ENCODE measurements at places on chromosomes 3 and 15.

DNA sequence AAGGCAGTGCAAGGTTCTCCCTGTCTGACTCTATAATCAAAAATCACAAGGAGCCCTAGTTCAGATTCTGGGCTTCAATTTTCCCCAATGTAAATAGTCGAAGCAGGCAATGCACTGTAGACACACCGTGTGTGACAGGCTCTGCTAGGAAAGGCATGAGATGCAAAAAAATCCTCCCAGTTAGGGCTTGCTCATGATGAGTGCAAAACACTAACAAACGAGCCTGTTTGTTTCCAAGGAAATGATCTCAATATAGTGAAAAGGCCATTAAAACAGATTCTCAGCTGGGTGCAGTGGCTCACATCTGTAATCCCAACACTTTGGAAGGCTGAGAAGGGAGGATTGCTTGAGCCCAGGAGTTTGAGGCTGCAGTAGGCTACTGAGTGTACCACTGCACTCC, 55.7 kb downstream of the UMPS start:
- ATAC-seq = peak; percentile 20

GRCh38 chr3:171566803-171567422, 106.7 kb upstream of the TNIK start:
- no peak for ATAC-seq

DNA sequence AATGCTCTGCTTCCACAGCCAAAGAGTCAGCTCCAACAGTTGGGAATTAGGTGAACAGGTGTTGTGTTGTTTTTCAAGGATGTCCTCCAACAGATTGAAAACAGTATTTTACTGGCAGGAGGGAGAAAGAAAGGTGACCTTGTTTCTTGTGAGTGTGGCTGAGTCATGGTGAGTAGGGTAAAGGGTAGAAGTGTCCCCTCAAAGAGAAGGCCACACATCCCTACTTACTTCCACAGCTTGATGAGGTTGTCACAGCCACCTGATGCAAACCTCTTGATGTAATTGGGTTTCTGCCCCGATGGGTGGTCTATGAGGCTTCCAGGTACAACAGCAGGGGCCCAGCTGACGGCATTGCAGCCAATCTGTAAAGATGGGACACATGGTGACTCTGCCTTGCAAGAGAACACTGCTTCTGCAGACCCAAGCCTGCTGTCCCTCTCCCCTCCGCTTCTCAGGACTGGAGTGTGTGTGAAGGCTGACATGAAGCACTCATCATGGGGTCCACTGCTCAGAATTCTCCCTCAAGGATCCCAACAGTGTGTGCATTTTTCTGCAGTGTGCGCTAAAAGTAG, 12.7 kb upstream of the GHRL start:
- ATAC-seq = no peak

GRCh38 chr3:188383748-188384147, 229.8 kb downstream of the LPP start:
- ATAC-seq = no peak

DNA sequence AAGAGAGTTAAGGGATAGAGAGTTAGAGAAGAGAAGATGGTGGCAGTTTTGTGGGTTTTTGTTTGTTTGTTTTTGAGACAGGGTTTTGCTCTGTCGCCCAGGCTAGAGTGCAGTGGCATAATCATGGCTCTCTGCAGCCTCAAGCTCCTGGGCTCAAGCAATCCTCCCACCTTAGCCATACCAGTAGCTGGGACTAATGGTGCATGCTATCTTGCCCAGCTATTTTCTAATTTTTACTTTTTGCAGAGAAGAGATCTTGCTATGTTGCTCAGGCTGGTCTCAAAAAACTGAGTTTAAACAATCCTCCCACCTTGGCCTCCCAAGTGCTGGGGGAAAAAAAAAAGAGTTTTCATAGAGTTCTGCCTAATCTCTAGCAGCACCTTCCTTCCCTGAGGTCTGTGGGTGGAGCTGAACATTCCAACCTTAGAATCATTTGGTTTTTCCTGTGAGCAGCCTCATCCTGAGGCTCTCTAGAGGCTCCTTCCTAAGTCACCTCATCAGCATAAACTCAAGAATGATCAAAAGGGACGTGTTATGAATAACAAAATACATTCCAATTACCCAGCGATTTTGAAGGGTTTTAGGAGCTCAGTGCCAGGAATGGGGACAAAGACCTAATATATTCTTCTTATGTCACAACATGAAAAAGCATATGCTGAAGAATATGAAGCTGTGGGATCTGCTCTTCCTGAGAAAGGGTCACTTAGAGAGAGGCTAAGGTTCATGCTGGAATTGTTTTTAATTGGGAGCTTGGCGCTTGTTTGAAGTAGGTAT, 180.6 kb downstream of the LSAMP start:
- ATAC-seq = no peak

- ATAC-seq = no peak
These were observed 314.6 kb downstream of the EPHB1 start for GRCh38 chr3:135109681-135110080.

GRCh38 chr15:39145854-39146625, 434.8 kb upstream of the THBS1 start:
- no peak for ATAC-seq

- ATAC-seq = no peak
These were observed 25.8 kb downstream of the RAF1 start for GRCh38 chr3:12638105-12638504.

- ATAC-seq = peak; percentile 55
These were observed 94.5 kb upstream of the ADAMTSL3 start for GRCh38 chr15:83559310-83559966.

DNA sequence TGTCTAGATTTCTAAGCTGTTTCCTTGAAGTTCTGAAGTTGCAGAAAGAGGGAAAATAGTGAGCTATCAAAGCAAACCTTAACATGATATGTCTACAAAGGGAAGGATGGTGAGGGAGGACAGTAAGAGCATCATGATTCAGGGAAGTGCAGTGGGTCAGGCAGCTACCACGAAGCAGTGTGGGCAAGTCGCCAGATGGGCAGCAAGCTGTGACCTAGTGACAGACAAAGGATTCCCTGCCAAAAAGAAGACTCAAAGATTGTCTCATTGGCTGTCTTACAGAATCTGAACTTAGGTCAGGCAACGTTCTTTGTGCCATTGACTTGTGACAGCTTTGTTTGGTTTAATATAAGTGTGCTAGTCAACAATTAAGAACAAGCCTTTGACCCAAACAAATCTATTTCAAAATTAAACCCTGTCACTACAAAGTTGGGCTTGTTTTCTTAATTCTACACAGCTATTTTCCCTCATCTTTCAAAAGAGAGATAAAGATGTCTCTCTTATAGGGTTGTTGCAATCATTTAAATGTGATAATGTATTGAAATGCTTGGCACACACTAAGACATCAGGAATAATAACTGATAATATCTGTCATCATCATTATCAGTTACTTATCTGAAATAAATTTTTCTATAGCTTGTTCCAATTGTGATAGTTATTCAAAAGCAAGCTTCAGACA, 153.3 kb downstream of the ECT2 start:
- ATAC-seq = no peak

- no peak for ATAC-seq
These were observed 30.0 kb downstream of the CFAP100 start for GRCh38 chr3:126424751-126425150.

- no peak for ATAC-seq
These were observed 567.2 kb upstream of the TBL1XR1 start for GRCh38 chr3:177764377-177764912.

DNA sequence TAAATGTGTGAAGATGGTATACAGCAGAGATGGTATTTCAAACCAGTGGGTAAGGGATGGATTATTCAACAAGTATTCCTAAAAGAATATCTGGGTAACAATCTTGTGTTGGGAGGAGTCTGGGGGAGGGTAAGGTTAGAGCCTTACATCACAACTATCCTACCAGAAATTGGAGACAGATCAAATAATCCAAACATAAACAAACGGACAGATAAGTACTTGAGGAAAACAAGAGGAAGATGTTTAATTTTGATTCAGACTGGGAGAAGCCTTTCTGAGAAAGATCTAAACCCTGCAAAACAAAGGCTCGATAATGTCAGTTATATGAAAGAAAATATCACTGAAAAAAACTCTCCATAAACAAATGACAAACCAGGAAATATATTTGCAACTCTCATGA, 77.9 kb downstream of the SLC9A9 start:
- no peak for ATAC-seq

GRCh38 chr3:9040996-9041395, 77.7 kb upstream of the RAD18 start:
- no peak for ATAC-seq

DNA sequence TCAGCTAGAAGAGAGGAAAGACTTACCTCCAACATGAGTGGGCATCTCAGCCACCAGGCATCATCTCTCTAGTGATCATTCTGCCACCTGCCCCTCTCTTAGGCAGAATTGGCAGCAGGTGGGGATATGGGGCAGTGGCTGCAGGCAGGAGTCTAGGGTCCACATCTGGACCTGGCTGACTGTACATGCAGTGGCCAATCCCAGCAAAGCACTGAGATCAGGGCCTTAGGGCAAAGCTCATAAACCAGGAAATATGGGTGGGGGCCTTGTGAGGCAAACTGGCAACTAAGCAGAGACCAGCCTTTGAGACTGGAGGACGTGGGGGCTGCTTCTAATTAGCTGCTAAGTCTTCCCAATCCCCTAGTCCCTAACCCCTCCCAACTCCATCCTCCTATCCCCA, 12.9 kb downstream of the POMGNT2 start:
- no peak for ATAC-seq

DNA sequence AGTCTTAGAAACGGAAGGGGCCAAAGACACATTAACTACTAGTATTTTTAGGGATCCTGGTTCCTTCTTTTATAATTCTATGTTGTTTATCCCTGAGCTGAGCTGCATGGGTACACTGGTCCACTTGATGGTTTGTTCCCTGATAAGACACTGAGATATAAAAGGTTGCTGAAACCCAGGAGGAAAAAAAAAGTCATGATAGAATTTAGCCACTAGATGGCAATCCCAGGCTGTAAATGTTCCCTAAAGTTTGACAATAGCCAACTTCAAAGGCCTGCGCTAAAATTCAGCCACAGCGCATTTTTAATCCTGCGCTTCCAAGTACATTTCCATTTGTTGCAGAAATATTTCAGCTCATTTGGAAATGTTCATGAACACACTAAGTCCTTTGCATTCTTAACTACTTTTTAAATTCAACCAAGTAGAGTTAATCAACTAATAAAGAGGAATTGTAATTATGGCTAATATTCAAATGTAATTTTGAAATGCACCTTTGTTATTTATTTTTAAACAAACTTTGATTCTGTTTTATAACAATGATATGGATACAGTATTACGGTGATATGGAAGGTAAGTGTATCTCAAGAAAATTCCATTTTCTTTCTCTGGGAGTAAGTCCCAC, 249.3 kb upstream of the FEZF2 start:
- ATAC-seq = no peak

DNA sequence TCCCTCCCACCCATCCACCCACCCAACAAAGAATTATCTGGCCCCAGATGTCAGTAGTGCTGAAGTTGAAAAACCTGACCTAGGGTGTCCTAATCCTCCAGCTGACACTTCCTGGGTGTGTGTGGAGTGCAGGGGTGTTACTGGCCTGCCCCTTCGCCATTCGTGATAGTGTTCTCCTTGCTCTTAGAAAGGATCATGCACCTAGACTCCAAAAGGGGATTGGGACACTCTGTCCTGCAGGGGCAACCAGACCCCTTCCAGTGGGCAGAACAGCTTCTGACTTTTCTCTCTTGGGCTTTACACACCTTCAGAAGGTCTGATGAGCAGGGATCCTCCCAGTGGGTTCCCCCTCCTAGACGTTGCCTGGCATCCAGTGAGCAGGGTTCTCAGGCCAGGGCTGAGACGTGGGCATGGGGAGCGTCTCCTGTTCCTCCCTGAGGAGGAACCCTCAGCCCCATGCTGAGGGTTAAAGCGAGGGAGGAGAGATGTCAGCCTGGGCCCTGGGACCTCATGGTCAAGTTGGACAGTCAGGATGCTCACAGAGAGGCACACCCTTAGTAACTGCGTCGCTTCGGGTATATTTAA, 75.0 kb downstream of the AAGAB start:
- no peak for ATAC-seq

DNA sequence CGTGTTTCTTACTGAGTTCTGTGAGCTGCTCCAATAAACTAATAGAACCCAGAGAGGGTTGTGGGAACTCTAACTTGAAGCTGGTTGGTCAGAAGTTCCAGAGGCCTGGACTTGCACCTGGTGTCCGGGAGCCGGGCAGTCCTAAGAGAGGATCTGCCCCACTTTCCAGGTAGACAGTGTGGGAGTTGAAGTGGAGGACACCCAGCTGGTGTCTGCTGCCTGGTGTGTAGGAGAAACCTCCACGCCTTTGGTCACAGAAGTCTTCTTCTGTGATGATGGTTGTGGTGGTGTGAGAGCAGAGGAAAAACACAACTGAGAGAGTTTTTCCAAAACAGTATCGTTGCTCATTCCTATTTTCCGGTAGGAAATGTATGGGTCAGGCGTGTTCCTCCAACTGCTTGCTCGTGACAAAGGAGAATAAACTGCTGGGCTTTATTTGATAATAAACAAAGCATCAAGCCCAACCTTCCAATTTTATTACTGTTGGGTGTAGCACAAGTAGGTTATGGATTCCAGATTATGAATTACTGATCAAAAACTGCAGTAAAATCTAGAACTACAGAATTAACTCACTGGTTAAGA, 137.0 kb downstream of the KLF13 start:
- ATAC-seq = no peak

DNA sequence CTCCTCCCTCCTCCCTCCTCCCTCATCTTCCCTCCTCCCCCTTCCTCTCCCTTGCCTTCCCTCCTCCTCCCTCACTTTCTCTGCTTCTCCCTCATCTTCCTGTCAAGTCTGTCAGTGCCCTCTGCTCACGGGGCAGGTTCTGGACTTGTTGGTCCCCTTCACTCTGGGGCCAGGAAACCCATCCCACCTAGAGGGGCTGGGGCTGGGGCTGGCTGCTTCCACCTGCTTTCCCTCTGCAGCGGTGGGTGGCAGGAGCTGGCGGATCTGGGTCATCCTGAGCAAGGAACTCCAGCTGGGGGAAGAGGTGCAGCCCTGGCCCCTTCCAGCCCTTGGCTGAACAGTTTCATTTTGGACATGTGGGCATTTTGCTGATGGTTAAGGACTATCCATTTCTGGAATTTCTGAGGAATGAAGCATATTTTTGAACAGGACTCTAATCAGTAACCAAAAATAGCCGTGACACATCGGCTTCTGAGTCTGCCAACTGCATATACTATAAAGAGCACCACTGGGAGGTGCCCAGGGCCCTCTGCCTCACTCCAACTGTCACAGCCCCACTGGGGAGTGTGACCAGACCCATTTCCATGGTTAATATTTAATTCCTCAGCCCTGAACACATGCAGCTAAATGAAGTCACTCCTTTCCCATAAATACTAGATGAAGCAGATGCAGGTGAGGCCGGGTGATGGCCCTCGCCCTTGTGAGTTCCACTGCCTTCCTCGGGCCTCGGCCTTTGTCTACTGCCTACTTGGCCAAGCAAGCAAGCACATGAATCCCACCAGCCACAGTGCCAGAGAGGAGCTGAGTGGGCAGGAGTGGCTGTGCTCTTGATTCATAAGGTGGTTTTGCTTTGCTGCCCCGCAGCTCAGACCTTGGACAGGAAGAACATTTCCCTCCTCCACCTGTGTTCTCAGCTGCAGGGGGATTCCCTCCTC, 39.8 kb downstream of the CHDH start:
- no peak for ATAC-seq

- ATAC-seq = no peak
These were observed 3.1 kb downstream of the STAG1 start for GRCh38 chr3:136749091-136749490.

Measured in gastroesophageal sphincter (tissue), 4 donors.